ENCODE measurements at places on chromosomes 2 and 18.

- no peak for DNase-seq
Observed at GRCh38 chr2:19577723-19578122, 219.3 kb upstream of the OSR1 start.

DNA sequence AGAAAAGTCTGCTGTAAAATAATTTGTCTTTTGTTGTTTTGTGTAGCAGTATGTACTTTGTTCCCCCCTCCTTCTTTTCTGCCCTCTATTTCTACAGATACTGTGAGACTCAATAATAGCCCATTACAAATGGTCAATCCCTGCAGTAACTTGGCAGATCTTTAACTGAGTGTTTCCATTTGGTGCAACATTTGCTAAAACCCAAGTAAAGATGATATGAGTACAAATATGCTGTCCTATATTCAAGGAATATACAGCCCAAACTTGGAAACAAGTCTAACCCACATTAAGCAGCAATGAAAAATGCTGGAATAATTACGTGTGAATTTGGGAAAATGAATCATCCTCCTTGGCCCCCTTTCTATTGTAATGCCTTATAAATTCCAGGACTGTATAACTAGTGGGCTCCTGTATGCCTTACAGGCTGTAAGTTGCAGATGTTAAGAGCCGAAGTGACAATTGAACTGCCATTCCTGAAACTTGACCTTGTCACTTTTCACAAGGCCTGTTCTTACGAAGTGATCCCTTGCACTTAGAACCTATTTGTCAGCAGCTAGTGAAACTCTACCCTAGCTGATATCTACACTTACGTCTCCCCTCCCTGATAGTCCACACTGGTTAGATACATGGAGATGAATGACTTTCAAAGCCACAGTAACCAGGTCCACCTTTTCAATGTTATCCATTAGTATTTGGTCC is 104.9 kb downstream of the IRS1 start:
- DNase-seq = no peak

DNA sequence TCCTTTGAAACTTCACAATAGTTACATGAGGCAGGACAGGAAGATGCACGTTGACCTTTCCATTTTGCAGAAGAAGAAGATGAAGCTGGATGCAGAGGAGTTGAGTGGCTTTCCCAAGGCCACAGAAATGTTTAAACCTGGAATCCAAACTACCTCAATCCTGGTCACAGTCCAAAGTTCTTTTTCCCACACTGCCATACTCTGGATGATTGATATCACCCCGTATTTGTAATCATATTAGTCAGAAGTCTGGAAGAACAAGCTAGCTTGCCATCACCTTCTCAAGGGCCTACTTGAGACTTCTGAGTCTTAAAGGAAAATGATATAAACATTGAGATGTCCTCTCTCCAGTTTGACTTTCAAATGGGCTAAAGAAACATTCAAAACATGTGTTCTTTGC is 190.1 kb downstream of the LNPK start:
- no peak for DNase-seq

DNA sequence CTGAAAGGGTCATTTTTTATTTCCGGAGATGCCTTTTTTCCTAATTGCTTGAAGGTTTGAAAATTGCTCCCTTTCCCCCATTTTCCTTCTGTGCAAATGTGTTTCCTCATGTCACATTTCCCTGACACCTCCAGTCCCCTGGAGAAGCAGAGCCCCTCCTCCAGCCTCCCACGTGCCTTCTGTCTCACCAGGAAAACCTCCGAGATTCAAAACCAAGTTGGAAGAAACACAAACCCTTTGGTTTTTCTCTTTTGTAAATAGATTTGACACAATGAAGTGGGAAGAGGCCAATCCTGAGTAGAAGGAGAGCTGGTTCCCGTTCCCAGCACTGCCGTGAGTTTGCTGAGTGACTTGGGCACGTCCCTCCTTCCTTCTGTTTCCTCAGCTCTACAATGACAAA is 125.4 kb upstream of the MYCN start:
- no peak for DNase-seq

- DNase-seq = no peak
Observed at GRCh38 chr2:178188466-178188865, 5.8 kb upstream of the OSBPL6 start.

GRCh38 chr2:37342591-37343220 is 1.7 kb upstream of the QPCT start:
- DNase-seq = peak; percentile 10

GRCh38 chr2:198325359-198325758 is 521.0 kb downstream of the PLCL1 start:
- no peak for DNase-seq

DNA sequence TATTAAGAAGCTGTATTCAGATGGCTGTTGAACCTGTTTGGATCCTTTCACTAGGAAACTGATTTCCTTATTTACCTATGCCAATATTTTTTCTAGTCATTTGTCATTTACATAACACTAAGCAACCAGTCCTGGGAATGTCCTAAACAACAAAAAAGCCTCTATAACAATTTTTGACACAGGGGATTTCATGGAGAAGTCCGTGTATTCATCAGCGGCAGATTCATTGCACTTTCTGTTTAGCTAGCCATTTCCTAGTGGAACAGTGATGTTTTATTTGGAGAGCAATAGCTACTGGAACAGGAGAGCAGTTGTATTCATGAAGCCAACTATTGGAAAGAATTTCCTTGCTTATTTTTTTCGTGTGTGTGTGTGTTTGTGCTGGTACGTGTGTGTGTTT is 604.3 kb upstream of the POU3F3 start:
- no peak for DNase-seq

- DNase-seq = no peak
Observed at GRCh38 chr2:10775021-10775780, 37.4 kb downstream of the PDIA6 start.

- DNase-seq = no peak
Observed at GRCh38 chr18:816088-816653, 4.1 kb upstream of the YES1 start.

DNA sequence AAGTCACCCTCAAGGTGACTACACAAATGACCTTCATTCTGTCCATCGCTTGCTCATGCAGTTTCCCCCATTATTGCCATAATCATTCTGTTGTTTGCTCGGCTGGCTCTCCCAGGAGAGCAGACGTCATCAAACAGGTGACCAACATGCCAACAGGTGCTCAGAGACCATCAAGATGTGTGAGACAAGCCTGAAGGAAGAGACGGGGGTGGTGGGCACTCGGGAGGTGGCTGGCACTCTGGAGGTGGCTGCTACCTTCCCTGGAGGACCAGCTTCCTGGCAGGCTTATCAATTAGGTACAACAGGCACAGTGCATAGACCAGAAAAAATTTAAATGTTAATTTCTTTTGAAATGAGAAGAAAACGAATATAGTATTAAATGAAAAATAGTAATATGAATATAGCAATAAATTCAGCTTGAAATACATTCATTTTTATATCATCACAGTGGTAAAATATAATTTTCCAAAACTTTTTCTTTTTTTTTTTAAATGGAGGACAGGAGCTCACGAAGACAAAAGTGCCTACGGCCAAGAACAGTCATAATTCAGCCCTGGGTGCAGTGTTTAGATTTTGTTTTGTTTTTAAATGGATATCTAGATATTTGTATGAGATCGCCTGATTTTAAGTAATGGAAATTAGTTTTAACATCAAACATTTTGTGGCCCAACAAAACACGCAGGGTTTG is 16.9 kb upstream of the HAAO start:
- DNase-seq = no peak

- DNase-seq = no peak
Observed at GRCh38 chr2:172442072-172442895, 14.9 kb downstream of the ITGA6 start.

DNA sequence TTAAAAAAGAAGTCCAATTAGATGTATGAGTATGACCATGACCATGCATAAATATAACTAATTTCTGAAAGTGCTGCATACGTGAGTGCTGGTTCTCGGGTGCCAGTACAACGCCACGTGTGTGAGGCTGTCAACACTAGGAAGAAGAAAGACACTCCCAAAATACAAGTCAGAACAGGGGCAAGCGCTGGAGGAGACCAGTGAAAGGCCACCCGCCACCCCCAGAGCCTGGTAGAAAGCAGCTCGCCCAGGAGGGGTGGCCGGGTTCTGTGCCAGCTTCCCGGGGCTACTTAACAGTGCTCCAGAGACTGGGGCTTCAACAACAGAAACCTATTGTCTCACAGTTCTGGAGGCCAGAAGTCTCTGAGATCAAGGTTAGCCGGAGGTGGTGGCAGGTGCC is 147.6 kb downstream of the RTP5 start:
- no peak for DNase-seq

DNA sequence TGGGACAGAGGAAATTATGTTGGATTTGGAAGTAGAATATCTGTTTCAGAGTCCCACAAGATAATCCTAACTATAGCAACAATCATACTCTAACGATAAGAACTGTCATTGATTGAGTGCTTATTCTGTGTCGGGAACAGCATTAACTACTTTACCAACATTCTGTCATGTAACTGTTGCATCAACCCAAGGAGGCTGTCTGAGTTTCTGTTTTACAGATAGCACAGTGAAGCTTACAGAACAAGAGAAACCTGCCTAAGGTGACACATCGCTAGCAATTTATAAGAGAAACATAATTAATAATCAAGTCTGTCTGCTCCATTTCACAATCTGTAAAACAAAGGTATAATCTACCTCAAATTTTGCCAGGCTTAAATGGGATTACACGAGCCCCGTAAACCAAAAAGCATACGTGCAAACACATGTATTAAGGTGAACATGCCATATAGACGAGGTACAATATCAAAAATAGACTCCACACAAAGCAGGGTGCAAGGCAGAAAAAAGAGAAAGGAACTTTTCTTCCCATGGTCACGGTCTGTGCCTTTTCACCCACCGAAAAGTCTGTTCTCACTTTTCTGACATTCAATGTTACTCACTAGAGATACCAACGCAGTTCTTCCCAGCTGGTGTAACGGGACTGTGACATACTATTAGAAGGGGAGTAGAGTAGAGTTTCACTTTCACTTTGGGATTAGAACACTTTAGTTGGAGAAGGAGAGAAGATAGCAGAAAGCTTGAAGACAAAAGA is 37.2 kb upstream of the SLC8A1 start:
- no peak for DNase-seq

DNA sequence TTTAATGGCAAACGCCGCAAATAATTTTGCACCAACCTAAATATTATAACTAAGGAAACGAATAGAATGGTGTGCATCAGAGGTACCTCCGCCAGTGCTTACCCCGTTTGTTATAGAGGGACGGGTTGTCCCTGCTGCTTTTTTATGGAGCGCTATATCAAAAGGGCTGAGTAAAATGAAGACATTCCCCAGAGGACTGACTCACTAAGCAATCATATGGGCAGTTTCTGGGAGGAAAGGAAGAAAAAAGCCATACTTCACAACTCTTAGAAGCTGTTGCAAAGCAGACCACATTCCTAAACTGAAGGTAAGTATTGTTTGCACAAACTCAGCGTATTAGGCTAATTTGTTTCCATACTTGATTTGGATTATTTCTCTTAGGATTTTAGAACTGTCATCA is 12.9 kb downstream of the ID2 start:
- no peak for DNase-seq

DNA sequence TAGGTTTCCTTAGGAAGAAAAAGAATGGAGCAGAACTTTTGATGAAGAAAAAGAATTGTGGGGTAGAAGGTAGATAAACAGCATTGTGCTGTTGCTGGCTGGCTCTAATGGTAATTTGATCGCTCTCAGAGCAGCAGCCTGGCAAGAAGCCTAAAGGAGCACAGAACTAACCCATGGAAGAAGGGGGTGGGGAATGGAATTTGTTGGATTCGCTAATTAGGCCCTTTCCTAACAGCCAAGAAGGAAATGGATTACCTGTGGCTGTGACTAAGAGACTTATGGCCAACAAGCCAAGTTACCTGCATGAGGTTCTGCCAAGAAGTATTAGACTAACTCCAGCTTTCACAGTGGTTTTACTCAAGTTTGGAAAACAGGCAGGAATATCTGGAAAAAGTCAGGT is 210.6 kb downstream of the IKZF2 start:
- DNase-seq = no peak

- DNase-seq = no peak
Observed at GRCh38 chr2:219440388-219441256, 6.0 kb downstream of the SPEG start.

DNA sequence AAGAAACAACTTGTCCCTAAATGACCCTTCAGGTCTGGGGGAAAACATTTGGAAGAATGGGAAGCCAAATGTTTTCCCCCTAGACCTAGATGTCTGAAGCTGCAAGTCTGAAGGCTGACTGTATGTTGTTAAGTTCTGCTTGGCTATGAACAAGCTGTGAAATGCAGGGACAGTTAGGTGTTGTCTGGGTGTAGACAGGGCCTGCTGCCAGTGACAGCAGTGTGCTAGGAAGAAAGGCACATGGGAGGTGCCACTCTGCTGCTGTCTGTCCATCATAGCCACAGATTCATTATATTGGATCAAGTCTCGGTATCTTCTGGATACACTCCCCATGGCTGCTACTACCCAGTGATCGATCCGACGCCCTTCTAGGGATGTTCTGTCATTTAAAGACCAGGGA is 265.9 kb upstream of the PXDN start:
- DNase-seq = no peak

DNA sequence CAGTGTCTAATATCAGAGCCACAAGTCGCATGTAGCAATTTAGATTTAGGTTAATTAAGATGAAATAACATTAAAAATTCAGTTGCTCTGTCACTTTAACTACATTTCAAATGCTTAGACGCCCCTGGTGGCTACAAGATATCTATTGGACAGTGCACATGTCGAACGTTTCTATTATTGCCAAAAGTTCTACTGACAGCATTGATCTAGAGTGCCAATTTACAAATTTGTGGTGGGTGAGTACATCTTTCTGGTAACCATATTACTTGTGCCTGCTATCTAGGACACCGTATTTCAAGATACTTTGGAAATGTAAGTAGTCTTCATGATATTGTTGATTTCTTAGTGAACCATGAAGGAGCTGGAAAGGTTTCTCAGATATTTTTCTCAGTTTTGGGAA is 20.2 kb downstream of the PIK3C3 start:
- no peak for DNase-seq

DNA sequence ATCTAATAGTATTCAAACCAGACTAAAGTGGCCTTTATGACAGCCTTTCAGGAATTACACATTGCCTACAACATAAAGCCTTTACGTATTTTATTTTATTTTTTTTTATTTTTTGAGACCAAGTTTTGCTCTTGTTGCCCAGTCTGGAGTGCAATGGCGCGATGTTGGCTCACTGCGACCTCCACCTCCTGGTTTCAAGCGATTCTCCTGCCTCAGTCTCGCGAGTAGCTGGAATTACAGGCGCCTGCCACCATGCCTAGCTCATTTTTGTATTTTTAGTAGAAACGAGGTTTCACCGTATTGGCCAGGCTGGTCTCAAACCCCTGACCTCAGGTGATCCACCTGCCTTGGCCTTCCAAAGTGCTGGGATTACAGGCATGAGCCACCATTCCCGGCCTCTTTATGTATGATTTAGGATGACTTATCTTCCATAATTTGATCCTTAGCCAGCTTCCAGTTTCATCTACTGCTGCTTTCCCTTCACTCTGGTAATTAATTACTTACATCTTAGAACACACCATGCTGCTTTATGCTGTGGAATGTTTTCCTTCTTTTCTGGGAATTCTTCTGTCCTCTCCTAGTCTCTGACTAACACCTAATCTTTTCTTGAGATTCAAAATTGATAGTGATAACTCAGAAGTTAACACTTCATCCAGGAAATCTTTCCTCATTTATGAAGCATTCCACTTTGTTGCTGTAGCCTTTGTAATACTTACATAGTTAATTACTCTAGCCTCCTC is 2.6 kb downstream of the USP14 start:
- no peak for DNase-seq
